ENCODE measurements at places on chromosomes 1 and 21.
A peak's percentile ranks its signal among the peaks of the same experiment; 100 is the strongest.

GRCh38 chr1:79737193-79737592 lies 730.7 kb upstream of the ADGRL4 start:
- no peak for DNase-seq

DNA sequence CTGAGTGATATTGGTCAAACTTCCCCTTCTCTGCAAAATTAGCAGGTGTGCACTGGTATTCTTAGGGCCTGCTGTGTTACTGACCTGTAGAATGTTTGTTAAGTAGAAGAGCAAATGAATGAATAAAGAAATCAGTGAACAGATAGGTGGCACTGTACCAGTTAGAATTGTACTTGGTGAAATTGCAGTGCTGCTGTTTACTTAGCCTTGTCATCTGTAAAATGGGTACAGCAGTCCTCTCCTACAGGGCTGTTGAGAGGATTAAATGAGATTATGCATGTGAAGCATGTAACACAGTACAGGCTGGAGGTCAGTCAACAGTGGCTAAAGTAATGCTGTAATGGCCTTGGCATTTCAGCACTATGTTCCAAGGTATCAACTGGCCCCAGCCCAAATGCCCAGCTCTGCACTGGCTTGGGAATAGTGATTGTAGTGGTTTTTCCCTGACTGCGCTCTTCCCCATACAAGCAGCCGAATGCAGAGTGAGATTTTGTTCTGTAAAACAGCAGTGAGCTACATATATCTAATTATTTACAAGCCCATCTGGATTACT lies 10.5 kb downstream of the VANGL1 start:
- no peak for DNase-seq

DNA sequence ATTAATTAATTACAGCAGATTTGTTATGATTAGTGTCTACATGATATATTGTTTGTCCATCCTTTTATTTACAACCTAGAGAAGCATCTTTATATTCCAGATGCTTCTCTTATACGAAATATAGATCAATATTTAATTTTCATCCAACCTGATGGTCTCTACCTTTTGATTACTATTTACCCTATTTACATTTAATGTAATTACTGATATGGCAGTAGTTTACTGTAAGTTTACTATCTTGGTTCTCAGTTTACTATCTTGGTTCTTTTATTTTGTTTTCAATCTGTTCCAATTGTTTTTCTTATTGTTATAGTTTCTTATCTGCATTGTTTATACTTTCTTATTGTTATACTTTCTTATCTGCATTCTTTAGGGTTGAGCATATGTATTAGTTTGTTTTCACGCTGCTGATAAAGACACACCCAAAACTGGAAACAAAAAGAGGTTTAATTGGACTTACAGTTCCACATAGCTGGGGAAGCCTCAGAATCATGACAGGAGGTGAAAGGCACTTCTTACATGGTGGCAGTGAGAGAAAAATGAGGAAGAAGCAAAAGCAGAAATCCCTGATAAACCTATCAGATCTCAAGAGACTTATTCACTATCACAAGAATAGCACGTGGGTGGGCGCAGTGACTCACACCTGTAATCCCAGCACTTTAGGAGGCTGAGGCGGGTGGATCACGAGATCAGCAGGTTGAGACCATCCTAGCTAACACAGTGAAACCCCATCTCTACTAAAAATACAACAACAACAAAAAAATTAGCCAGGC lies 28.9 kb downstream of the FAF1 start:
- peak; percentile 16 for DNase-seq

GRCh38 chr1:56566061-56566744 lies 13.2 kb downstream of the PLPP3 start:
- DNase-seq: no peak
